Activated CD8-positive, alpha-beta memory T cell treated with anti-CD3 and anti-CD28 coated beads for 4 hours (primary cell): ENCODE measurements at places on chromosomes 11 and 22.

DNA sequence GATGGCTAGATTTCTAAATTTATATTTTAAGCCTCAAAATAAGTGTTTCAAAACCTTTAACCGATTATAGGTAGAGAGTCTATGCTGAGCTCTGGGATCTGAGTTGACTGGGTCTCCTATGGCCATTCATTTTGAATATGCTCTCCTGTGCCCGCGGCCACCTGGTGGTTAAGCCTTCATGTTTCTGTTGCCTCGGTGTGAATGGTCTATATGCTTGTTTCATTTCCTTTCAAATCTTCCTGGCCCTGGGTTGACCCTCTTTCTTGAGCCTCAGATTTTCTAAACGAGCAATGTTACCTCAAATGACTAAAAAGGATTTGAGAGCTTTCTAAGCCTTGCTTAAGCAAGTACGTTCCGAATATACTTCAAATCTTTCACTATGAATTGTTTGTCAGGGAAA is 789.4 kb upstream of the KIRREL3 start:
- DNase-seq = no peak

DNA sequence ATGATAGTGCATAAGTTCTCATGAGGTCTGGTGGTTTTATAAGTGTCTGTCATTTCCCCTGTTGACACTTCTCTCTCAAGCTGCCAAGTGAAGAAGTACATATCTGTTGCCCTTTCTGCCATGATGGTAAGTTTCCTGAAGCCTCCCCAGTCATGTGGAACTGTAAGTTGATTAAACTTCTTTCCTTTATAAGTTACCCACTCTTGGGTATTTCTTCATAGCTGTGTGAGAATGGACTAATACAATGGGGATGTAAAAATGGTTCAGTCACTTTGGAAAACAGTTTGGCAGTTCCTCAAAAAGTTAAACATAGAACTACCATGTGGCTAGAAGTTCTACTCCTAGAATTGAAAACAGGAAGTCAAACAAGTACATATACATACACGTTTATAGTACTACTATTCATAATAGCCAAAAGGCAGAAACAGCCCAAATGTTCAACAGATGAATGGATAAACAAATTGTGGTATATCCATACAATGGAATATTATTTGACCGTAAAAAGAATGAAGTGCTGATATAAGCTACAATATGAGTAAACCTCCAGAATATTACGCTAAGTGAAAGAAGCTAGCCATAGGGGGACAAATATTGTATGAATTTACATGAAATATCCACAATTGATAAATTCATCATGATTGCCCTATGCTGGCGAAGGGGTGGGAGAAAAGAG is 16.0 kb upstream of the DKK3 start:
- DNase-seq = no peak

- DNase-seq = no peak
Measured at GRCh38 chr11:134819041-134819440, 407.0 kb upstream of the B3GAT1 start.

DNA sequence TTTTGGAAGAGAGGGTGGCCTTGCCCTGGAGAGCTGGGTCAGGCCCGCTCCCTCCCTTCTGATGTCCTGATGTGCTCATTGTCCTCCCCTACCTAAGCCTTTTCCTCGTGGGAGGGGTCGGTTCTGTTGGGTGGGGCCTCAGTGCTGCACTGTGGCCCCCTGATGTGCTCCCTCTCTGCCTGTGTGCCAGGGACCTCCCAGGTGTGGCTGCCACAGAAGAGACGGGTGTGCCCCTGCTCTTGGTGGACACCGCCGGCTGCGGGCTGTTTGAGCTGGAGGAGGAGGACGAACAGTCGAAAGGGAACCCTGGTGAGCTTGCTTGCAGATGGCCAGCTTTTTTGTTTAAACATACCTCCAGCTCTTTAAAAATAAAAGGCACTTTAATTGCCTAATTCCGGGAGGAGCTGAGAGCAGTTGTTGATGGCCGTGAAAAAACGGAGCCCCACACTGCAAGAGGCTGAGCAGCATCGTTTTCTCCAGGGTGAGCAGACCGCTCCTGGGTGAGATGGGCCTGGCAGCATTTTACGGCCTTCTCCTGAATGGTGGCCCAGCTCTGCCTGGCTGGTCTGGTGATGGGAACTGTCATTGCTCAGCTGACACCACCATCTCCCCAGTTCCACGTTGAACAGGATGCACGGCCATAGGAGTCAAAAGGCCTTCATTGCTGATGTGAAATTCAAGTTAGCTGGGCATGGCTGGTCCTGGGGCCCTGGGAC is 30.1 kb downstream of the IGHMBP2 start:
- no peak for DNase-seq

GRCh38 chr22:46726066-46726985 is 11.7 kb downstream of the CERK start:
- no peak for DNase-seq

DNA sequence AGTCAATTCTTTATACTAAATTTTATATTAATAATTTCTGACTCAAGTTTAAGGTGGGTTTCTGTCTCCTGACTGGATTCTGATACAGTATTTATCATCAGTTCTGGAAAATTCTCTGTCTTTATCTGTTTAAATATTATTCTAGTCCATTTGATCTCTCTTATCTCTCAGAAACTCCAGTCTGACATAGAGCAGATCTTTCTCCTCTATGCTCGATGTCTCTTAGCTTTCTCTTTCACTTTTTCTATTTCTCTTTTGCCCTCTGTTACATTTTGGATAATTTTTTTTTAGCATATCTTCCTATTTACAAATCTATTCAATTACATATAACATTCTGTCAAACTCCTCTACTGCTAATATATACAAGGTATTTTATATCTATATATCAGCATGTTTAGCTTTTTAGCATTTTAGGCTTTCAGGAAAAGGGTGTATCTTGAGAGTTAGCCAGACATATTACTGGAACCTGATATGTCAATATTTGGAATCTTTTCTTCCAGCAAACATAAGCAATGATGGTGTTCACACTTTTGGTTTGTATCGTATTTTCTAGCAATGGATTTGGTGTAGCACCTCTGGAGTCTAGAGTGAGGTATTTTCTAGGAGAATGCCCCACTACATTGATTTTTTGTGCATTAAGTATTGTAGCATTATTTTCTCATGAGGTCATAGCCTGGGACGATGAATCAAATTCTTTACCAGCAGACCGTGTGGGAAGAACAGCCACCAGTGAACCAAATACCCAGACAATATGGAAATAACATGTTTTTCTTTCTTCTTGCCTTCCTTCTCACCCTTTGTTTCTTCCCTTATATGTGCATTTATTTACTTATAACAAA is 4.1 kb upstream of the NNMT start:
- no peak for DNase-seq

DNA sequence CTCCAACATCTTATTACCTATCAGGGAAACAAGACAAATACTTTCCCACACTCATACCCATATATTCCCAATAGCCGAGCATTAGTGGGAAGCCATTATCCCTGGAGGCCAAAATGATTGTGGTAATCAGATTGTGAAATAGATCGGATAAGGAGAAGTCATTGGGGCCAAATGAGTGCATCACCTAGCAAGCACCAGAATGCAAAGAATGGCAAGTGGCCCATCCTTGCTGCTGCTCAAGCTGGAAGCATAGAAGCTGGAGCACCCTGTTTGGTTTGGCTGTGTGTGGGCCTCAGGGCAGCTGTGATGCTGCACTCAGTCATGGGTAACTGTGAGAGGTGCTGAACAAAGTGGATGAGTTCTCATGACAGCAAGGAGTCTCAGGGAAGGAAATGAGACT is 18.7 kb upstream of the DBX1 start:
- no peak for DNase-seq

DNA sequence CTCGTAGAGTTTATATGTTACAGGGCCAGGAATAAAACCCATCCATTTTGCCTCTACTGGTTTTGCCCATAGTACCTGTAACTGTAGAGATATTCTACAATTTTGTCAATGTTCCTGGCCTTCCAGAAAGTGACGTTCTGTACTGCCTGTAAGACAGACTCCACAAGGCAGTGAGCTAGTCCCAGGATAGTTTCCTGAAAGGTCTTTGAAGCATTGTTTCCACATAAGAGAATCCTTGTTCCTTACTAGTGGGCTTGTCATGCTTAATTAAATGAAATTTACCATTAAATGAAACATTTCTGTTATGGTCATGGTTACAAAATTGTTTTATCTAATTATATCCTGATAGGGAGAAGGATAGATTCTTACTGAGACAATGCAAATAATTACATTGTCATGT is 80.4 kb downstream of the HSD17B12 start:
- no peak for DNase-seq

DNA sequence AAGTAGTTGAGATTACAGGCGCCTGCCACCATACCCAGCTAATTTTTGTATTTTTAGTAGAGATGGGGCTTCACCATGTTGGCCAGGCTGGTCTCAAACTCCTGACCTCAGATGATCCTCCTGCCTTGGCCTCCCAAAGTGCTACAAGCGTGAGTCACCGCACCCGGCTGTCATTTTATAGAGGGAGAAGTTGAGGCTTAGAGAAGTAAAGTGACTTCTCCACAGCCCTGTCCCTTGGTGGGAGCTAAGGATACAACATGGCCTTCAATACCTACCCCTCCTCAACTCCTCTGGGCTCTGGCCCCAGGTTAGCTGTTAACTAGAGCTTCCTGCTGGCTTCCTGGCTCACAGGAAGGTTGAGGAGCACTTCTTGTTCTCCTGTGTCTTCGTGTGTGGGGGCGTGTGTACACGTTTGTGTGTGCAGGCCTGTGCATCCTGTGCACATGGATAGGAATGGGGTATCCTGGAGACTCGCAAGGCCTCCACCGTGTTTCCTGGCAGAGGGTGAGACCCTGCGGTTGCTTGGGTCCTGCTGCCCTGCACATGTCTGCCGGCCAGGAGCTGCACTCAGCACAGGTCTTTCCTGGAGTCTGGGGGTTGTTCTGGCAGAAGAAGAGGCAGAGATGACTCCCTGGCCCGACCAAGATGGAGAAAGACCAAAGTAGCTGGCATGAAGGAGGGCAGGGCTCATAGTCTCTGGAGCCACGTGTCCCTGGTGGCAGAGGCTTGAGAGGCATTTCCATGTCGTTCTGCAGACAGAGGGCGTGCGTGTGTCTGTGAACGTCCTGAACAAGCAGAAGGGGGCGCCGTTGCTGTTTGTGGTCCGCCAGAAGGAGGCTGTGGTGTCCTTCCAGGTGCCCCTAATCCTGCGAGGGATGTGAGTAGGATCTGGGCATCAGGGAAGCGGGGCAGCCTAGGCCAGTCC is 2.4 kb downstream of the SIDT2 start:
- peak; percentile 9 for DNase-seq

- DNase-seq = no peak
Measured at GRCh38 chr11:32425761-32426160, 9.6 kb downstream of the WT1 start.

GRCh38 chr11:70573701-70574151 is 175.4 kb downstream of the CTTN start:
- no peak for DNase-seq

- no peak for DNase-seq
Measured at GRCh38 chr11:15987046-15987445, 369.3 kb downstream of the SOX6 start.

GRCh38 chr11:132357811-132358572 is 987.6 kb downstream of the NTM start:
- DNase-seq = no peak

- no peak for DNase-seq
Measured at GRCh38 chr11:3892156-3892555, 36.7 kb downstream of the STIM1 start.

GRCh38 chr11:86152006-86152862 is 83.3 kb upstream of the PICALM start:
- no peak for DNase-seq

- no peak for DNase-seq
Measured at GRCh38 chr22:29190051-29190450, 15.6 kb upstream of the EMID1 start.

DNA sequence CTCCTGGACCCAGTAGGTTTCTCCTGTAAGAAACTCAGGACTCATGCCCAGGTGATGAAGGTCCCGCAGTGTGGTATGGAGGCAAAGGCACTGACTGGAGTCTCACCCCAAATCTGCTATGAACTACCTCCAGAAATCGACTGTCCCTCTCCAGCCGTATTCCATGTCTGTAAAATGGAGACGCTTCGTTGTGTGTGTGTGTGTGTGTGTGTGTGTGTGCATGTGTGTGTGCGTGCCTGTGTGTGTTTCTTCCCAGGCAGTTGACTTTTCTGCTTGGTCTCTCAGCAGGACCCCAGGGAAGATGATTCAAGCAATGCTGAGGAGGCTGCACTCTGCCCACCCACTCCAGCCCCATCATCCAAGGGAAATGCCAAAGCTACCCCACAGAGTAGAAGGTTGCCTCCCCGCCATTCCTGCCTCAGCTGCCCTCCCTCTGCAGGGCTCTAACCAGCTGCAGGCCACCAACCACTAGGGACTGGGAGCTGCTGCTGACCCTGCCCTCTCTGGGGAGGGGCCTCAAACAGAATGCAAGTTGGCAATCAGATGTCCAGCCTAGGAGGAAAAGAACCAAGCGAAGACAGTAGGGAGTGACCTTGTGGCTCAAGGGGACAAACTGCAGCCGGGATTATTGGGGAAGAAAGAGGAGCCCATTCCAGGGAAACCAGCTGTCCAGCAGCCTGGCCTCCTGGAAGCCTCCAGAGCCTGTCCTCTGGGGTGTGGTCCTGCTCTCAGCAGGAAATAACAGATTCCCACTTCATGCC is 56.2 kb downstream of the SLC22A12 start:
- no peak for DNase-seq

GRCh38 chr22:37228106-37229011 is 15.7 kb downstream of the RAC2 start:
- DNase-seq = no peak

DNA sequence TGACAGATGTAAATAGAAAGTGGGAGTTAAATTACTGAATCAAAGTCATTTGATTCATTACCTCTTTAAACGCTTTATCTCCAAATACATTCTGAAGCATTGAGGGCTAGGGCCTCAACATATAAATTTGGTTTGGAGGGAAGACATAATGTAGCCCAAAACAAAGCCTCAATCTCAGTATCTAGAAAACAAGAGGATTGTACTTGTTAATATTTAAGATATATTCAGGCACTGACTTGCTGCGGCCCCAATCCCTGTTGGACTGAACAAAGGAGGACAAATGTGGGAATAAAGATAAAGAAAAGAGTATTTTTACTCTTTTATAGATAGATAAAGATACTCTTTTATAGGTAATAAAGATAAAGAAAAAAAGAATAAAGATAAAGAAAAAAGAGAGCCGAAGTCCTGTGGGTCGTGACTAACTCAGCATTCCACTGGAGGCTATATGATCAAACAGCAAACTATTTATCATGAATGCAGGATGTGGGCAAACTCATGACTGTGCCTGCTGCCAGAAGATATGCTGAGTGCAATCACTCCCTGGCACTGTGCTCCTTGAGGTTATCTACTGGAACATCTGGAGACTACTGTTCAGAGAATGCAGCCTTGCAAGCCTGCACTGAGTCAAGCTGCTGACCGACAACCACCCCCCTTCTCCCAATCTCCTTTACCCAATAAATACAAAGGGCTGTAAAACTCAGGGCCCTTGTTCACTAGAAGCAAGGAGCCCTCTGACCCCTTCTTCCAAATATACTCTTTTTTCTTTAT is 6.9 kb downstream of the OR10V1 start:
- no peak for DNase-seq
